Activated CD4-positive, alpha-beta T cell treated with anti-CD3 and anti-CD28 coated beads, Interleukin-2, amount 50 U/mL, for 1 hour (primary cell): ENCODE measurements at places on chromosomes 12 and 14.

GRCh38 chr12:77973579-77973978, 142.9 kb downstream of the NAV3 start:
- DNase-seq = no peak

GRCh38 chr14:91170504-91171121, 56.7 kb downstream of the DGLUCY start:
- DNase-seq = no peak

DNA sequence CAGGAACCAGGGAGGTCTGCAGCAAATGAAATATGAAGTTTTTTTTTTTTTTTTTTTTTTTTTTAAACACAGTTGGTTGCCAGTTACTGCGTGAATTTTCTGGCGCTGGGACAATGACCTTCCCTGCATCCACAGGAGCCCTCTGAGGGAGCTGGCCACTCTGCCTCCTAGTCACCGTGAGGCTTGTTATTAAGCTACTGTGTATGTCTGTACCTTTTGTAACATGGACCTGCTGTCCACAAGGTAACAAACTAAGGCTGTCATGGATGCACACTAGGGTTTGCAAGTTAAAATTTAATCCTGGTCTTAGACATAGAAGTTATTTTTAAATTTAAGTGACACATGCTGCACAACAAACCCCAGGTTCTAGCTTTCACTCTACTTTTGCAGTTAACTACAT, 211.0 kb downstream of the SSPN start:
- no peak for DNase-seq

- DNase-seq = no peak
These were observed 6.3 kb downstream of the EVL start for GRCh38 chr14:100071545-100071944.

DNA sequence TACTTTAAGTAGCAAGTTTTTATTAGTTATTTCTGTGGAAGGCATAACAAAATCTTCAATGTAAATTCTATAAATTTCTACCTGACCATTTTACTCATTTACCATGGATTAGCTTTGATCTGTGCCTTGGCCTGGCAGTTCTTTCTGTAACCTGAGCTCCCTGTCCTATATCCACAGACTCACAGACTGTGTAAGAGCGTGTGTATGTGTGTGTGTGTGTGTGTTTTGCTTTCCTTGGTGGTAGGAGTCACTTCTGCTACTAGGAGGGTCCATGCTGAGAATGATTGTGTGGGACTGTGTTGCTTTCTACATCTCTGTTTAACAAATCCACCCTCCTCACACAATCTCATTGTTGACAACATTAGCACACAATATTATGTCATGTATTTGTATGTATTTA, 221.2 kb upstream of the PELI2 start:
- no peak for DNase-seq

- no peak for DNase-seq
These were observed 31.4 kb downstream of the SSPN start for GRCh38 chr12:26226629-26227360.

DNA sequence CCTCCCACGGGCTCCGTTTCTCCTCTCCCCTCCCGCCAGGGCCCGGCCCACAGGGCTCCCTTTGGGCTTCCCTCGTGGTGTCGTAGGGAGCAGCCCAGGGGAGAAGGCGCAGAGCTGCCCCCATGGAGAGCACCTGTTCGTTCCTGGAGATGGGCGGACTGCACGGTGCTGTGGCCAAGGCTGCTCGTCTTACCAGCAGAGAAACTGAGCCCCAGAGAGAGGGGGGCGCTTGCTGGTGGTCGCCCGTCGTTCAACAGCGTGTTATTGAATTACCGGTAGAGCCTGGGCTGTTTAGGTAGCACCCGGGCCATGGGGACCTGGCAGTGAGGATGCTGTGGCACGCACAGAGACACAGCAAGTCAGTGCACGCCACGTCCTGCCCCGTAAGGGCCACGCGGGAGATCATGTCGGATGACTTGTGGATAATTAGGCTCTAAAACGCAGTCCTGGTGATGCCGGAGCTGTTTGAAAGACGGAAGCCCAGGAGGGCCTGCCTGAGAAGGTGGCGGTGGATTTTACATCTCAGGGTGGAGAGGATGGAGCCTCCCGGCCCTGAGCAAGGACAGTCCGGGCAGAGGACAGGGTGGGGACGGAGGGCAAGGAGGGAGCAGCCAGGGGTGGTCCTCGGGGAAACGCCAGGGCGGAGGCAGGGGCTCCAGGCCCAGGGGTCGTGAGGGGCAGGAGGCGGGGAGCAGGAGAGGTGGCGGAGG, 134.4 kb downstream of the ADGRD1 start:
- DNase-seq = no peak

DNA sequence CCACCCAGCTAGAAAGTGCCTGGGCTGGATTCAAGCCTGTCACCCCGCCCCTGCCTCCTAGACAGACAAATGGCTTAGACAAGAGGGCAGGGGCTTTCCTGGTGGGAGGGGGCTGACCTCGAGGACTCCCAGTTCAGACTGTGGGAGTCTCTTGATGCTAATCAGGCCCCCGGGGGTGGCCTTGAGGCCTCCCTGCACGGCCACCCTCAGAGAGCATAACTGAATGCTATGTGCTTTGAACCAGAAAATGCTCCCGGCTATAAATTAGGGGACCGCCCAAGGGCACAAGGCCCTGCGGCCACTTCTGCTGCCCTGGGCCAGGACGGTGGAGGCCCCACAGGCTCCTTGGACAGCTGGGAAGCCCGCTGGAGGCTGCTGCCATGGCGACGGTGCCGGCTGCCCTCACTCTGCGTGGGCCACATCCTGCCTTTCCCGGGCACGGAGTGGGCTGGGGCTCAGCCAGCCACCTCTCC, 111.0 kb upstream of the NCOR2 start:
- no peak for DNase-seq

- DNase-seq = peak; percentile 70
These were observed 25.0 kb downstream of the SH2B3 start for GRCh38 chr12:111430433-111431353.

GRCh38 chr14:100541621-100542560, 45.3 kb downstream of the BEGAIN start:
- DNase-seq = no peak

DNA sequence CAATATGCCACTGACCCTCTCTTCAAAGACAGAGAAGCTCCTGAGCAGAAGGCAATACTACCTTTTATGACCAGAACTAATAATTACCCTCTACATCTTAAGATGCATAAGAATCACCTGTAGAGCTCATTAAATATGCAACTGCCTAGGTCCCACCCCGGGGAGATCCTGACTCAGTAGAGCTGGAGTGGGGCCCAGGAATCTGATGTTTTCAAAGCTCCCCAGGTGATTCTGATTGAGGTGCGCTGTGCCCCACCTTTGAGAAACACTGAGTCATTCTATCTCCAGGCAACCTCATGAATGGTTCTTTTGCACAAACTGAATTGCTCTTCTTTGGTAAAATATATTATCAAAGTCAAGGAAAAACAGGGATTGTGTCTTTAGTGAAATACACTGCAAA, 149.3 kb upstream of the BMP4 start:
- no peak for DNase-seq

DNA sequence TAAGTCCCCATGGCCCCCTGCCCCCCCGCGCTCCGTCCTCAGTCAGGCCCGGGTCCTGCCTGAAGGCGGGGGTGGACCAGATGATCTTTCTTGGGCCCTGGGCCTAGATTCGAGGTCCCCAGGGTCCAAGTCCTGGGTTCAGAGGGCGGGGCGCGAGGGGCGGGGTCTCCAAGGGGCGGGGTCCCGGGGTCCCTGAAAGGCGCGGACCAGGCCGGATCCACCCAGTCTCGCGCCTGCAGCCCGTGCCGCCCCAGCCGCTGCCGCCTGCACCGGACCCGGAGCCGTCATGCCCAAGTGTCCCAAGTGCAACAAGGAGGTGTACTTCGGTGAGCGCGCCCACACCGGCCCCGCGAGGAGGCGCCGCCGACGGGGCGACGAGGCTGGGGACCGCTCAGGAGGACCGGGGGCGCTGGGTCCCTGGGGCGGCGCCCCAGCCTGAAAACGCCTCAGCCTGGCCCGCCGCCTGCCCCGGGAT, 325 bp downstream of the CRIP1 start:
- DNase-seq = peak; percentile 79

GRCh38 chr12:22684140-22685118, 59.5 kb downstream of the ETNK1 start:
- no peak for DNase-seq

DNA sequence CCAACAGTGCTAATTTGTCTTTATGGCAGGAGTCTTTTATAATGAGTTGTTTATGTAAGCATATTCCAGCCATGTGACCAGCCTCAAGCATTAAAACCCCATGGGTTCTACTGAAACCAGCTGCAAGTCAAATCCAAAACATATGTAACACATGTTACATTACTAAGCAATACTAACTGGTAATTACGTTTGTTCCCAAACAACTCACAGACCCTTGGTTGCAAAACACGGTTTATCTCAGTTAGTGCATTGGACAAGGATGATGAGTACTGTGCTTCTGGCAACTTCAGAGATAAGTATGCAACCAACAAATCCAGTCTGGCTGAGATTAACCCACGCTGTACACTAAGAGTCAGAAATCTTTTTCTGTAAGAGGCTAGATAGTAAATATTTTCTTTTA, 110.1 kb upstream of the FAR2 start:
- DNase-seq = no peak

DNA sequence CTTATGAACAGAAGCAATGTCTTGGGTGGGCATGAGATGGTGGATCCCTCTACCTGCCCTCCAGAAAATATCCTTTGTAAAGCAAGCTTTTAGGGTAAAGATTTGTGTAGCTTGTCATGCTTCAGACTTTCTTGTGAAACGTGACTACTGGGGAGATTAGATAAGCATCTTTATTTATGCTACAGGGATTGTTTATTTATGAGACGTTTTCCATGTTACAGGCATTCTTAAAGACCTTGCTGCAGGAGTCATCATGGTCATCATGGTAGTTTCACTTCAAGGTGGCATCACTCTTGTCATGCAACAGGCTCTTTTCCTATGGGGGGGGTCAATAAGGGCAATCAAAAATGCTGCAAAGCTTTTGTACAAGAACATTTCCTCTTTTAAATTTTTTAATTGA, 8.2 kb upstream of the MIS18BP1 start:
- DNase-seq = no peak
